HS-27A (cell line): ENCODE measurements at places on chromosomes 6 and 20.
A peak's percentile ranks its signal among the peaks of the same experiment; 100 is the strongest.

DNA sequence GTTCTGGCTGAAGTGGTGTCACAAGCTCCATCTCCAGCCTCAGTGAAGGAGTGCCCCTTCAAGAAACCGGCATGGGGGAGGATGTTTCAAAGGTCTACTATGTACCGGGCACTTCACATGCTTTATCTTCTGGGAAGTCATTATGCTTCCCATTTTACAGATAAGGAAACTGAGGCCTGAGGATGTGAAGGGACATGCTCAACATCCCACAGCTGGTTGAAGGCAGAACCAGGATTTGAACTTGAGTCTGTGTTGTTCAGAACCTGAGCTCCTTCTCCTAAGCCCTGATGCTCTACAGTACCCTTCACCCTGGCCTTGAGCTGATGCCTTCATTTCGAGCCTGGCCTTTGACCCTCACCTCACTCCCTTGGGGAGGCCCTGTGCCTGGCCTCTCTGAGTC lies 13.0 kb downstream of the GLP1R start:
- no peak for DNase-seq

- DNase-seq = no peak
Measured at GRCh38 chr6:160667639-160668481, 3.8 kb upstream of the LPA start.

GRCh38 chr6:6218759-6219085 lies 101.7 kb downstream of the F13A1 start:
- DNase-seq = no peak

DNA sequence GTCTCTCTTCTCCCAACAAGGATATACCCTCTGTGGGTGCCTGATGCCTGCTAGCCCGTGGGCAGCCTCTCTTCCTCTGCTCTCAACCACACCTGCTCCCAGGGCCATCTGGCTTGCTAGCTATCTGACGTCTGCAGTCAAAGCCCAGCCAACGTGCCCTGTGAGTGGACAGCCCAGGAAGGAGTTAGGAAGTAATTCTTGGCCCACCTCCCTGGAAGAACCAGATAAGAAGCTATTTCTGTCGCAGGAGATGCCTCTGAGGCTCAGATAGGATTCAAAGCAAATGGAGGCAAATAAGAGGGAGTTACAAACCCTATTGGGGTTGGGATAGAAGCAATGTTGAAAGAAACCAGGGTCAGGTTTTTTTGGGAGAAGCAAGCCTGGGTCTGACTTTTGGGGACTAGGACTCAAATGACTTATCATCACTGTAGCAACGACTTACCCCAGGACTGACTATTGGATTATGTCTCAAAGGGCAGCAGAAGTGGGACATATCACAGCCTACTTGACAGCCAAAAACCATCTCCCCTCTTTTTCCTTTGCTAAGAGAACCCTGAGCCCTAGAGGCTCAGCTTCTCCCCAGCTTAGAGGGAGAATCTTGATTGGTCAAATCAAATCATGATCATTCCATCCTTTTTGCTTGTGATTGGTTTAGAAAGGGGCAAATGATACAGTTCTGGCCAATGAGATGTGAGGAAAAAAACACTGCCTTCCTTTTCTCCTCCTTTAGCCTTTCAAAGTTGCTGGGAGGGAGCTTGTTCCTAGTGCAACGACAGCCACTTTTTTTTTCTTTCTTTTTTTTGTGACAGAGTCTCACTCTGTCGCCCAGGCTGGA lies 18.0 kb upstream of the CDK5RAP1 start:
- no peak for DNase-seq

DNA sequence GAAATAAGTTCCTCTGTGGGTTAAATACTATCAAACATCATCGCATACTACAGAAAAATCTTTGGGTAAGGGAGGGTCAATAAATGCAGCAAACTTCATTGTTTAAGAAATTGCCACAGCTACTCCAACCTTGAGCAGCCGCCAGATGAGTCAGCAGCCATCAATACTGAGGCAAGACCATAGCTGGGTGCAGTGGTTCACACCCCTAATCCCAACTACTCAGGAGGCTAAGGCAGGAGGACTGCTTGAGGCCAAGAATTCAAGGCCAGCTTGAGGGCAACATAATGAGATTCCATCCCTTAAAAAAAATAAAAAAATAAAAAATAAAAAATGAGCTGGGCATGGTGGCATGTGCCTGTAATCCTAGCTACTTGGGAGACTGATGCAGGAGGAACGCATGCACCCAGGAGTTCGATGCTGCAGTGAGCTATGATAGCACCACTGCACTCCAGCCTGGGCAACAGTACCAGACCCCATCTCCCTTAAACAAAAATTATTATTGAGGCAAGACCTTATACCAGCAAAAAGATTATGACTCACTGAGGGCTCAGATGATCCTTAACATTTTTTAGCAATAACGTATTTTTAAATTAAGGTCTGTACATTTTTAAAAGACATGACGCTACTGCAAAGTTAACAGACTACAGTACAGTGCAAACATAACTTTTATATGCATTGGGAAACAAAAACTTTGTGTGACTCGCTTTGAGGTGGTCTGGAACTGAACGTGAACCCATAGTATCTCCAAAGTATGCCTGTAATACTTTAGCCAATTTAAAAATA lies 8.8 kb downstream of the SRPK1 start:
- DNase-seq = no peak

DNA sequence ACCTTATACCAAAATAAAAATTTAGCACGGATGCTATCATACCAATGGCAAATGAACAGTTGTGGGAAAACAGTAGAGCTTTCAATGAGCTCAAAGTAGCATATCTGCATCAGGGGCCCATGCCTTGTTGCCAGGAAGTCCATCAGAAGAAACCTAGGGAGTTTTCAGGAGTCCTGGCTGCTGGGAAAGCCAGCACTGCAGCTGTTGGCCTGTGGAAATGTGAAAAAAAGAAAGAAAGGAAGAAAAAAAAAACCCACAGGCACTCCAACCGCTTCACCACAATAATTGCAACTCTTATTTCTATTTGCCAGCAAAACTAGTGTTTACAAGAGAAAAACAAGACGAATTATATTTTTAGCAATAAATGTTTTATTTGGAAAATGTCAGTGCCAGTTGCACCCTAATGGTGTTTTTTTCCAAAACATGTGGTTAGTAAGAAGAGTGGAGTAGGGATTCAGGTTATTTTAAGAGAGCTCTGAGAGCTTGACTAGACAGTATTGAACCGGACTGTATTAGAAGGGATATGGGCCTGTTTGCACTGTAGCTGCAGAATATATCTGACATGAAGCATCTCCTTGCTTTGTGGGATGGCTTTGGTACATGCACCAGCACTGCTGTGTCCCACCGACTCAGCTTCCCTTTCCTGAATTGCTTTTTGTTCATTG lies 137.3 kb downstream of the CCDC170 start:
- DNase-seq = no peak

DNA sequence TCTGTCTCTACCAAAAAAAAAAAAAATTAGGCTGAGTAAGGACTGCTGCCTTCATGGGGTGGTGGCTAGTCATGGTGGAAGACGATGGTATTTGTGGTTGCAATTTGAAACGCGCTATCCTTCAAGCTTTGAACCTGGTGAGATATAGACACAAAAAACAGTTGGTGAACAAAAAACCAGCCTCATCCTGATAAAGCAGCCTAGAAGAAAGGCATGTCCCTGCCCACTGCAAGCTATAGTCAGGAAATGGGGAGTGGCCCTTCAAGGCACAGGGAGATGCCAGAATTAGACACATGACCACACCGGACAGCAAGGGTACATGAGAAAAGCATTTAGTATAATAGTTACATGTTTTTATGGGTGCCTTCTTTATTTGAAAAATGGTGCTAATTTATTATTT lies 193.6 kb downstream of the NFATC2 start:
- no peak for DNase-seq

- DNase-seq = peak; percentile 57
Measured at GRCh38 chr6:43143235-43144128, 27.6 kb upstream of the SRF start.

- DNase-seq = no peak
Measured at GRCh38 chr20:64038565-64039292, 2.7 kb downstream of the C20orf204 start.

- no peak for DNase-seq
Measured at GRCh38 chr20:19868441-19868840, 110.4 kb downstream of the RIN2 start.

DNA sequence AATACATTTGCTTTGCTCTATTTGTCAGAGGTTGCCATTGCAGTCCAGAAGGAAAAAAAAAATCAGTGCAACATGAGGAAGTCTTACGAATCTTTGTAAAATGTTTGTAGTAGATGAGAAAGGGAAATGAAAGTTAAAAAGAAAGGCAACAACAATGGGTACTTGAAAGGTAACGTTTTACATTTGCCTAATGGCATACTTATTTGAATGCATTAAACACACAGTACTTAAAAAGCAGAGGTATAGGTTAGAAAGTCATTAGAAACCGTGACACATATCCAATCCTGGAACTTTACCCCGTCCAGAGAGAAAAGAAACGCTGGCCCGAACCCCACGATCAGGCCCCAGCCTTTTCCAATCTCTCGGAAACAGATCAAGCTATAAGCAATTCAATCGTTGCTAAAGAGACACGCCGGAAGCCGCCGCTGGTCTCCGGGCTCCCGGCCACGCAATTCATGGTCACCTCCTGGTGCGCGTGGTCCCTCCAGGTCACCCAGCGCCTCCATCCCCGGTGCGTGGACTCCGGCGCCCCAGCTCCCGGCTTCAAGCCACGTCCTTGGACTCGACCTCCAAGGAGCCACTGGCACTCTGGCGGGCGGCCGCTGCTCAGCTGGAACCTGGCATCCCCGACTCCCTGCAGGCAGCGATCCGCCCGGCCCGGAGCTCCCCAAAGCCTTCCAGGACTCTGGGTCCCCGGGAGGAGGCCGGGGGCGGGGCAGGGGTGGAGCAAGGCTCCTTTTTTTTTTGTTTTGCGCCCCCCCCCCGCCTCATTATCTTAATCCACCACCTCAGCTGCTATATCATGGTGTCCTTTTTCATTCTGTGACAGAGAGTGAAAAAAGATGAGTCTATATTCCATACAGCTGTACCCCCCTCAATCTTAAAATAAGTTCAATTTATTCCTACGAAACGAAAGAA lies at the start of gene SLC18B1:
Gene SLC18B1, minus strand, starts transcription at position 687 of the 918 bp plus-strand sequence. Its CDS starts 181 bp downstream, at position 506.
- DNase-seq = no peak

DNA sequence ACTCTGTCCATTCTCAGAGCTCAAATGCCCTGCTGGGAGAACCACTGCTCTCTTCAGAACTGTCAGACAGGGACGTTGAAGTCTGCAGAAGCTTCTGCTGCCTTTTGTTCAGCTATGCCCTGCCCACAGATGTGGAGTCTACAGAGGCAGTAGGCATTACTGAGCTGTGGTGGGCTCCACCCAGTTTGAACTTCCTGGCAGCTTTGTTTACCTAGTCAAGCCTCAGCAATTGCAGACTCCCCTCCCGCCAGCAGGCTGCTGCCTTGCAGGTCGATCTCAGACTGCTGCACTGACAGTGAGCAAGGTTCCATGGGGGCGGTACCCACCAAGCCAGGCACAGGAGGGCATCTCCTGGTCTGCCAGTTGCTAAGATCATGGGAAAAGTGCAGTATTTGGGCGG lies 21.8 kb upstream of the UFL1 start:
- no peak for DNase-seq

GRCh38 chr20:34385464-34385863 lies 22.4 kb downstream of the ITCH start:
- DNase-seq = no peak

DNA sequence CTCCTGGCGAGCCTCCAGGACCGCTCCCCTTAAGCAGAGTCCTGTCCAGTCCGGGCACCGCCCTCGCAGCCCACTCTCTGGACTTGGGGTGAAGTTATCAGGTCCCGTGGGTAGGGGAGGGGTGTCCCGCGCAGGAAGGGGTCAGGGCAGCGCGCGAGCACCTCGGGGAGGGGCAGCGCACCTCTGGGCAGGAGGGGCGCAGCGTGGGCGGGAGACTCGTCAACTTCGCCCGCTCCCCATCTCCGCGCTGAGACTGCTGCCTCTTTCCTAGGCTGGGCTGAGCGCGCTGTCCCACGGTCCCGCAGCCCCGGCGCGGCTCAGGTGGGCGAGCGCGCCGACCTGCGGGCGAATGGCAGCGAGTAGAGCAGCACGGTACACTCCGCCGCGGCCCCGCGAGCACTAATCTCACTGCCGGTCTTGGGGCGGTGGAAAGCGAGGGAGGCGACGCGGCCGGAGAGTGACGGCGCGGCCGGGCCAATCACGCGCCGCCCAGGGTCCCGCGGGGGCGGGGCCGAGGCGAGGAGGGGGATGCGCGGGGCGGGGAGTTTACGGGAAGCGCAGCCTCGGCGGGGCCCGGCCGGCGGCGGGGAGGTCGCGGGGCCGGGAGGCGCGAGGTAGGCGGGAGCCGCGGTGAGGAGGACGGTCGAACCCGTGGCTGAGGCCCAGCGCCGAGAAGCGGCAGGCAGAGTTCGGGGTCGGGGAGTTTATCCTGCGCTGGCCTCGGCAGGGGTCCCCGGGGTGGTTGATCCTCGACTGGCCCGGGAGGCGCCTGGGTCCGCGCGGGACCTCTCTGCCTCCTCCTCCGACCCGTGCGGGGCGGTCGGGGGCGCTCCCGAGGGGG lies at the start of gene MAN1A1:
Gene MAN1A1, minus strand, starts transcription at position 401 of the 841 bp plus-strand sequence. CDS start 696 bp downstream, outside the sequence.
- DNase-seq = peak; percentile 33

- DNase-seq = no peak
Measured at GRCh38 chr20:50423758-50424157, 86.4 kb upstream of the PTPN1 start.

- no peak for DNase-seq
Measured at GRCh38 chr6:161660666-161661571, 387.1 kb upstream of the AGPAT4 start.

GRCh38 chr20:53795170-53795569 lies 201.5 kb upstream of the ZNF217 start:
- peak; percentile 24 for DNase-seq

GRCh38 chr20:31440012-31440659 lies at the start of gene DEFB123:
Gene DEFB123, plus strand, starts transcription at chr20:31440632. Its CDS starts 67 bp downstream, at chr20:31440699.
- no peak for DNase-seq

GRCh38 chr6:18121580-18122127 lies 823 bp downstream of the NHLRC1 start:
- no peak for DNase-seq

DNA sequence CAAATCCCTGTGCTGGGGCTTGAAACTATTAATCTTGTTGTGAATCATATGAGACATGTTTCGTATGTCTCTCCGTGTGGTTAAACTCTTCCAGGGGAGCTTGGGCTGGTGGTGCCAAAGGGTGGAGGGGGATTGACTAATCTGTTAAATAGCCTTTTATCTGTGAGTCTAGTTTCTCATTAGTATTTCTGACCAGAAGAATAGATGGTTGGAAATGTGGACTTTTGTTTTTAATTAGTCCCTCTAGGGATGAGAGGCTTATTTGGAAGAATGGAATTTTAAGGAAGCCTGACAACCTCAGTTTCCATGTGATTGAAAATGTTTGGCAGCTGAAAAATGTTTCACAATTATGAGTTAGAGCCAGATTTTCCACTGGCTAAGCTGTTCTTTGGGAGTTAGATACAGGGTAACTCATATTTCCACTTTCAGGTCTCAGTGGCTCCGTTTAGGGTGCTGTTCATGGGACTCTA lies 117.3 kb downstream of the BCKDHB start:
- DNase-seq = no peak

GRCh38 chr6:2396042-2396657 lies 150.7 kb upstream of the GMDS start:
- no peak for DNase-seq

GRCh38 chr6:34798057-34798456 lies 6.2 kb downstream of the BLTP3A start:
- DNase-seq = no peak
